Transverse colon (tissue), 4 donors: ENCODE measurements at places on chromosomes 1 and 21.

- DNase-seq: no peak
- H3K36me3 ChIP-seq: no peaks in the 10 kb centered on the region
- no peak overlapping the region for H3K4me3 ChIP-seq
- peaks cover 24% of the 10 kb centered on the region for H3K4me1 ChIP-seq
- H3K27me3 ChIP-seq: no peaks in the 10 kb centered on the region
These were observed 66.6 kb downstream of the CD34 start for GRCh38 chr1:207844371-207844770.

- H3K4me3 ChIP-seq: no peak overlapping the region
- H3K27ac ChIP-seq: peak overlapping the region; percentile 80
- H3K4me1 ChIP-seq: peaks cover 47% of the 10 kb centered on the region
- no peaks in the 10 kb centered on the region for H3K36me3 ChIP-seq
These were observed 16.5 kb upstream of the EDN2 start for GRCh38 chr1:41500781-41501518.

DNA sequence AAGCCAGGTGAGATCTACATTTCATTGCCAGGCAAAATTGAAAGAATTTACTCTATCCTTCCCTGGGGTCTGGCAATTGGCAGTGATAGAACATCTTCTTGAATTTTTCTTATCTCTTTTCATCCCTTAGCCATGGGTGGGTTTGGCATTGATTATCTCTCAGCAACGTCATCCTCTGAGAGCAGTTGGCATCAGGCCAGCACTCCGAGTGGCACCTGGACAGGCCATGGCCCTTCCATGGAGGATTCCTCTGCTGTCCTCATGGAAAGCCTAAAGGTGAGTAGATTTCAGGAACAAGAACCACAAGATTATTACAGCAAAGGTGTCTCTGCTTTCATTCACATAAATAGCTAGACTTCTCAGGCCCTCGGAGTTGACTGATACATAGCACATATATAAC is 39.3 kb downstream of the NCF2 start:
- H3K27ac ChIP-seq: no peak overlapping the region
- no peak for DNase-seq
- no peak overlapping the region for H3K4me3 ChIP-seq
- no peaks in the 10 kb centered on the region for H3K27me3 ChIP-seq

- H3K27ac ChIP-seq: no peak overlapping the region
- H3K4me3 ChIP-seq: no peak overlapping the region
- no peak for DNase-seq
These were observed 390.3 kb upstream of the PKN2 start for GRCh38 chr1:88293691-88294190.

- no peak for DNase-seq
- H3K4me1 ChIP-seq: no peaks in the 10 kb centered on the region
- no peak overlapping the region for H3K4me3 ChIP-seq
- no peaks in the 10 kb centered on the region for H3K27me3 ChIP-seq
- no peaks in the 10 kb centered on the region for H3K36me3 ChIP-seq
These were observed 31.2 kb downstream of the KCNK2 start for GRCh38 chr1:215113776-215114153.
